ENCODE measurements at places on chromosomes 2 and 18.

- DNase-seq, result no peak
These were observed 53.7 kb downstream of the EPHA4 start for GRCh38 chr2:221518201-221518934.

GRCh38 chr2:79982445-79982844, 322.1 kb downstream of the LRRTM1 start:
- DNase-seq, result no peak

DNA sequence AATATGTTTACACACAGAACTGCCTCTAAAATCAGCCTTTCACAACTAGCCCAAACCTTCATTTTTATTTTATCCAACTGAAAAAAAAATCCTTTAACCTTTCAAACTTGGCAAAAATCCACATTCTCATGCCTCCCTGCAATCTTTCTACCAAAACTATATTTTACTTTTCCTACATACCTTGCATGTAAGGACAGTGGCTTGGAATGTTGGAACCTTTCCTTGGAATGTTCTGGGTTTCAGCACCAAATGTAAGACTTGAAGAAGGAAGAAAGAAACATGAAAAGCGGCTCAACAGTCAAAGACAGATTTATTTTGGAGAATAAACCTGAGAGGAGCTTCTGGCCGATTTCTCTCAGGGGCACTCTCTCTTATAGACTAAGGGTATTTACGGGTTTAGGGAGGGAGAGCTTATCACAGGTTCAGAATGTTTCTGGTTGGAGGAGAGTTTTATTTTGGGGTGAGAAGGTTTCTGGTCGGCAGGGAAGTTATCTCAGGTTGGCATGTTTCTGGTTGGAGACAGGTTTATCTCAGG, 79.7 kb downstream of the RRM2 start:
- DNase-seq, result no peak

DNA sequence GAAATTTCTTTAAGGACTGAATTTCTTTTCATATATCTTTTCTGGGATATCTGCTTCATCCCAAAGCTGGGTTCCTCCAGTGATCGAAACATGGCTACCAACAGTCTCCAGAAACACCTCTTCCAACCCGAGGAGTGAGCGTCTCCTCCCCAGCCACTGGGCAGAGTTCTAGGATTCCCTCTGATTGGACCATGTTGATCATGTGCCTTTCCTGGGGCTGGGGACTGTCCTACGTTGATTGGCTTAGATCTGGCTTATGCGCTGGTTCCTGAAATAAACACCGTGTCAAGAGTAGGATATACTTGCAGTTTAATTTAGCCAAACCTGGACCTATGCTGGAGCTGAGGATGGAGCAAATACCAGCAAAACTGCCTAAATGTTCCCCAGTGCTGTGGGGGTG, 55.5 kb upstream of the SLC16A14 start:
- no peak for DNase-seq

- no peak for DNase-seq
These were observed 1153.3 kb upstream of the TMEFF2 start for GRCh38 chr2:193348055-193348454.

GRCh38 chr2:219571311-219572236, at the start of gene OBSL1:
Gene OBSL1 (minus strand): TSS chr2:219571539. CDS start chr2:219571232, 307 bp downstream.
- DNase-seq, result no peak

DNA sequence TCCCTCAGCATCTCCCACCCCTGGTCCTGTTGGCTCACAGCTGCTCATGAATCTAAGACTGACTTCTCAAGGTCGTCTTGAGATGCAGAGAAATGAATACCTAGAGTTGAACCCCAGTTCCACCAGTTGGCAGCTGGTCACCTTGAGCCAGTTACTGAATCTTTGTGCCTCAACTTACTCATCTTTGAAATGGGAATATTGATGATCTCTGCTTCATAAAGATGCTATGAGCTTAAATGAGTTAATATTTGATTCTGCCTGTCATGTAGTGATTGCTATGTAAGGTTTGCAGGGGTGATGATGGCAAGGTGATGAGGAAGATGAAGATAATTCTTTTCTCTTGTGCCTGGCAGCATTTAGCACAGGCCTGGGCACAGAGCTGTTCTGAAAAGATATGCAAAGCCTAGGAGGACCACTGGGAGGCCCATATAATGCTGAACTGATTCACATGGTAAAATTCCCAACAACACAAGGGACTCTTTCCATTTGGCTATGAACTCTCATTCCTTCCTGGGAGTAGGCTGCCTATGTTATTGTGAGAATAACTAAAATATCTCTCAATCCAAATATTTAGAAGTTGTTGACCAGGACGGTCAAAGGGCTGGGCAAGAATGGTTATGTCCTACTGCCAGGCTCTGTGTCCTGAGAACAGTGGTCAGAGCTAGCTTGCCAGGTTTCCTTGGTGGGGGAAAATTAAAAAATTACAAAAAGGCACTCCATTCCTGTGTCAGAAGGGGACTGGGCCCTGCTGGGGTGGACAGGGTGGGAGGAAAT, 70.9 kb downstream of the APOB start:
- DNase-seq, result no peak

DNA sequence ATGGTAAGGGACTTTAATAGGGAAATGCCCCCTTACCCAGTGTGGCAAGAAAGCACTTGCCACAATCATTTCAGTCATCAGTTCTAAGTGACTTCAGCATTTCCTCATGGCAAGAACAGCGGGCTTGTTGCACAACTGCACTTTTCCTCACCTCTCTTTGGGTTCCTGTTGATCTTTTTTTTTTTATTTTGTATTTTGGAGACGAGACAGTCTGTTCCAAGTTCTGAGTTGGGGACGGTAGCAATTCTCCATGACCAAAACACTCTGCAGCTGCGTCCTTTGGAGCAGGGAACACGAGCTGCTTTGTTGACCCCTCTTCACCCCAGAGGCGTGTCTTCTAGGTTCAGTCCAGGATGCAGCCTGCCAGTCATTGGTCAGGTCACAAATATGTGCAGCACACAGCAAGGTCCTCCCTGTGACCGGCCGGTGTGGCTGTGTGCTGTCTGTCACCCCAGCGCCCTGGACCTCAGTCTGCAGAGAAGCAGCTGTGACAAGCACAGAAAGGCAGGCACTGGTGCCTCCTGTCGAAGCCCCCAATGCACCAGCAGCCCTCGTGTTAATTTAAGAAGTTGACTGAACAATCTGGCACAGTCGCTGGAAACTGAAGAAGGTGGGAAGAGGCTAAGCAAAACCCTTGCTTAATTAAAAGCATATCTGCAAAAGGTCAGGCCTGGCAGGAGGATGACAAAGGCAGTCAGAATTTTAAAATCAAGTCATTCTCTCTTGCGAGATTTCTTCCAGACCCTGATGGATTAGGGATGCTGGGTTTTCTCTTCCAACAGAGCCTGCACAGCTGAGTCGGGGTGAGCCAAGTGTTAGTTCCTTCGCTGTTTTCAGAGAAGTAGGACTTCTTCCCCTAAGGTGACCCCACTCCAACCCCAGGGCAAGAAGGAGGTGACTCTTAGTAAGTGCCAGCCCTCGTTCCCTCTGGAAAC, 96.7 kb upstream of the COPS8 start:
- no peak for DNase-seq

DNA sequence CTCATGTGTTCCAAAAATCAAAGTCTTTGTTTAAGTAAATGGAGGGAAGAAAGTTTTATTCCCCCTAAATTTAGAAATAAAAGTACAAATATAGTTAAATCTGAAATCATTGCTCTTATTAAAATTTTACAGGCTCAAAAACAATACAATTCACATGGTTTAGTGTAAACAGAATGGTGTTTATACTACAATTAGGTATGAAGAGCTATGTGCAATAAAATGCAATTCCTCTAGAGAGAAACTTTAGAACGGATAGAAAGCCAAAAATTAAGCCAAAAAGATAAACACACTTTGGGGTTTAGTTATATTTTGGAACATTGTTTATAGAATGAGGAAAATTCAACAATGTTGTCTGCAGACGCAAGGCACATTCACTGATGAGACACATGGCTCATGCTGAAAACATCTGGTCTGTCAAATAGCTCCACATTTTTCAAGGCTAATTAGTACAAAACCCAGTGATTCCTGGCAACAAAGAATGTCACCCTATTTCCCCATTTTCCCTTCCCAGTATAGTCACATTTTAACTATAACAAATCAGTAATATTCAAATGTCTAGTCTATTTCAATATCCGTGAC, 103.3 kb downstream of the EXOC6B start:
- DNase-seq, result no peak

DNA sequence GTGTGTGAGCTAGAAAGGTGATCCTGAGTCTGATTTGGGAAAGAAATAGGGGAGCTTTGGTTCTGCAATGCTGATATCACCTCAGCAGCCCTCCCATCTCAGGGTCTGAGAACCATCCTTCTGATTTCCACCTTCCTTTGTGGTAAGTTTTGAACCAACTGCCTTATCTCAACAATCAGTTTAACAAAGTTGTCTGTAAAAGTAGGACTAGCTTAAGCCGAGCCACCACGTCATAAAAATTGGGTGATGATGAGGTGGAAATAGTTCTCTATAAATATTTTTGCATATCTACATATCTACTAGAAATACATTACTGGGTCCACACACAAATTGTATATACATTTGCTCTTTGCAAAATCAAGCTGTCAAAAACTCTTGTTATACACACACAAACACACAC, 1.1 kb downstream of the SULT1C4 start:
- no peak for DNase-seq

DNA sequence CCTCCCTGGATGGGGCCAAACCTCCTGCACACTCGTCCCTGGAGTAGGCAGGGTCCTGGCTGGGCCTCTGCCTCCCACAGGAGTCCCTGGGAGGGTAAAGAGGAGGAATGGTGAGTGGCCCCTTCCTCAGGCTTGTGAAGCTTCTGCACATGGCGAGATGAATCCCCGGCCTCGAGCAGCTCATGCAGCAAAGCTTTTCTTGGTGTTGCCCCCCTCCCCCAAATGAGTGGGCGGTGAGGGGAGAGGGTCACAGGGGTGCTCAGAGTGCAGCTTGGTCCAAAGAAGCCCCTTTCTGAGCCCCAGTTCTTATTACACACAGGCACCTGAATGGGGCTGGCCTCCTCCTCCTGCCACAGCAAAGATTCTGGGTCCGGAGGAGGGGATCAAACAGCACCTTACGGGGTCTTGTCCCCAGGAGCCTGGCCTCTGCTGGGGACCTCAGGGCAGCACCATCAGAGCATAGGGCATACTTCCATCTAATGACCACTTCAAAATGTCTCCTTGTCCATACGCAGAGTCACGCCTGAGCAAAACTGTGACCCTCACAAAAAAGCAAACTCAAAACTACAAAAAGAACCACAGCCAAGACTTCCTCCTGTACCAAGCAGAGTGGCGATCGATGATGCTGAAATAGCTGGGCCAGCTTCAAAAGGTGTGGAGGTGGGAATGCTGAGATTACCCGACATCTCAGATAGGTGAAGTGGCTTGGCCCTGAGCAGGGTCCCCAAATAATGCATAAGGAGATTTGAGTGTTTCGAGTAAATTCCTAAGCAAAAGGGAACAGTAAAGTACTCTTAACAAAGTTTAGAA, 148.4 kb upstream of the TWIST2 start:
- no peak for DNase-seq

GRCh38 chr18:57630754-57631595, 9.3 kb upstream of the NARS1 start:
- DNase-seq, result no peak

DNA sequence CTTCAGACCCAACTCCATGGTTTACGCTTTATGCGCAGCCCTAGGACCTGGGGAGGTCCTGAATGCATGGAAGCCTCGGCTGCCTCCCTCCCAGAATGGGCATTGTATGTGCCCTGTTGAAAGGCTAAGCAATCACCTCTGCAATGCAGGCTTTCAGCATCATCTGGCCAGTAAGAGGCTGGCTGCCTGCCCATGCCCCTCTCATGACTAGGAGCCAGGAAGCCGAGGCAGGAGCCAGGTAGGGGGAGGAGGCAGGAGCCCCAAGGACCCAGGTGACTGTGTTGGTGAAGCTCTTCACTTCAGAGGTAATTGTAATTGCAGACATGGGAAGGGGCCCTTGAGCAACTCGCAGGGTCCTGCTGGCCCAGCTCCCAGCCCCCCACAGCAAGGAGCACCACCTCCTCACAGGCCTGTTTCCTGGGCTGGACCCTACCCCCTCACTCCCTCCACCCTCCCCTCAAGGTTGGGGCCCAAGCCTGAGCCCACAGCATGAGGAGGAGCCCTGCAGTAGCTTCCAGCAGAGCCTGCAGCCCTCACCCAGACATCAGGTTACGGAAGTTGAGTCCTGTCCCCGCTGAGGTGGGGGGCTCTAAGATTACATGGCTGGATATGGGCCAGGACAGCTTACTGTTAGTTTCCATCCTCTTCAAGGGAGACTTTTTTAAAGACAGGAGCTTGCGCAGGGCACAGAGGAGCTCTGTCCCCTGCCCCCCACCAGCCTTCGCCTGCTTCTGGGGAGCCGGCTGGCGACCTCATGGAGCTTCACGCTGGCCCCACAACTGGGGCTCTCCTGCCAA, 21.9 kb downstream of the CRACDL start:
- no peak for DNase-seq

- no peak for DNase-seq
These were observed 18.3 kb upstream of the ALLC start for GRCh38 chr2:3639653-3640052.

DNA sequence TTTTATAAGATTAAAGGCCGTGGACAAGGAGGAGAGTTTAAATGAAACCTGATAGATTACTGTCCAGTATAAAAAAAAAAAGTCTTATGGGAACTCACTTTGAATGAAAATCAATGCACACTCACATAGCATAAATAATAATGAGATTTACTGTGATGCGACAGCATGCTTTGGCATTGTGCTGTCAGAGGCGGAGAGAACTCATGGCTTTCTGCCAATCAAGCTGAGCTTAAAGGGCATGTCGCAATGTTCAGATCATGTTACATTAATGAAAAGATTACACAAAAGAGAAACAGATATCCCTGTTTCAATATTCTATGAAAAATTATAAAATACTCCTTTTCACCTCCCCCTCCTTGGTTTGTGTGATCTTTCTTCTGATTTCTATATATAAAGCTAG, 310.8 kb downstream of the ERBB4 start:
- no peak for DNase-seq

GRCh38 chr2:1373830-1374229, 39.4 kb upstream of the TPO start:
- no peak for DNase-seq

DNA sequence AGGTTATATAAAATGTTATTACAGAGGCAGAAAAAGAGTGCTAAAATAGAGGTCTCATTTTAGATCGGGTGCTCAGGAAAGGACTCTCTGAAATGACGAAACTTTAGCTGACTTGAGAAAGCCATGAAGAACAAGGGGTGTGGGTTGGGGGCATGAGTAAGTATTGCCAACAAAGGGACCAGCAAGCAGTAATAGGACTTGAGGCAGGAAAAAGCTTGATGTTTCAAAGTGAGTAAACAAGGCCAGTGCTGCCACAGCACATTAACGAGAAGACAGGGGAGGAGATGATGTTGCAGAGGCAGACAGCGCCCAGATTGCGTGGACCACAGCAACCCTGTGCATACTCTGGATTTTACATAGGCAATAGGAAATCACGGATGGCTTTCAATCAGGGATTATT, 318.8 kb downstream of the ZEB2 start:
- no peak for DNase-seq

- no peak for DNase-seq
These were observed 665.4 kb upstream of the HS6ST1 start for GRCh38 chr2:128984081-128984480.

- DNase-seq, result no peak
These were observed 588.2 kb downstream of the IRS1 start for GRCh38 chr2:226211439-226211838.

Data from stimulated activated CD4-positive, alpha-beta T cell treated with anti-CD3 and anti-CD28 coated beads, Interleukin-15, amount 100 ng/mL, for 1 hour (primary cell).